Mucosa of gallbladder (tissue), 1 donor: ENCODE measurements at places on chromosomes 12 and 14. TPM values are rescaled to one million over a fixed set of nuclear protein-coding genes. Genes with fewer than 3 reads are reported as not detected.

DNA sequence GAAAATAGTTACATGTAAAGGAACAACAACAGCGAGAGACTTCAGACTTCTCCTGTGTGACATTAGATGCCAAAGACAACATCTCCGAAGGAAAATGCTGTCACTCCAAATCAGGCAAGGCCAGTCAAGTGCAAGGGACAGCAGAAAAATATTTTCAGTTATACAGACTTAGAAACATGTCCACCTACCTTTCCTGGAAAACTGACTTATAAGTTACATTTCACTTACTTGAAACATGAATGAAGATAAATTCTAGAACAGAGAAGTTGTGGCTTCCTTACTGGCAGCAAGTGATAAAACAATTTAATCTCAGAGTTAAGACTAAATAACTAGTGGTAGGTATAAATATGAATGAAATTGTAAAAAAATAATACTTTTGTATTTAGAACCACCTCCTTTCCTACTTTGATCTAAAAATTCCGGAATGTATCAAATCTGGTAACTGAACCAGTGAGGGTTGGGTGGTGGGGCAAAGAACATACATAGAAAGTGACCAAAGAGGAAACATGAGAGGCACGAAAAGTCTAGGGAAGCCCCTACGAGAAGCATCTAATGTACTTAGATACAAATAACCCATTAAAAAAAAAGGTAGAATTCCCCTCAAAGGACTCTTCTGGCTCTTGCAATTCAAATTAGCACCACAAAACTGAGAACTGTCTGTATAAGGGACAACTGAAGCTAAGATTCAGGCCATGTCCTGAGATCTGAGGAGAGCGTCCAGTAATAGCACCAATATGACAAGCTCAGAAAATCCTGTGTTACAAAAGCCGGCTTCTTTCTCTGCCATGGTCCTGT lies 21.2 kb downstream of the MTHFD1 start:
- DNase-seq, result no peak

DNA sequence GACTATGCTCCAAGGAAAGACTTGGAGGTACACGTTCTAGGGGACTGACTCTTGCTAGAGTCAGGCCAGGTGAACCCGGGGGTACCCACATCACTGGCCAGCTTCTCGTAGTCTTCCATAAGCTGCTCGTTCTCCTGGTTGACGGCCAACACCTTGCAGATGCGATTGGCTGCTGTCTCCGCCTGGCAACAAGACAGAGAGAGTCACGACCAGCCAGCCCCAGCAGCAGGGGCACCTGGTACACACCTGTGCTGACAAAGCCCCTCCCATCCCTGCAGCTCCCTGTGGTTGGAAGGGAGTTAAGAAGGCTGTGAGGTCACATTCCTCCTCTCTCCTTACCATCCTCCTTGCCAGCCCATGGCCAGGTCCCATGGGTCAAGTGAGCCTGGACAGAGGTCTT lies 85.5 kb downstream of the ACTN1 start:
- DNase-seq, result no peak

Gene HOXC9
- not detected for total RNA-seq

DNA sequence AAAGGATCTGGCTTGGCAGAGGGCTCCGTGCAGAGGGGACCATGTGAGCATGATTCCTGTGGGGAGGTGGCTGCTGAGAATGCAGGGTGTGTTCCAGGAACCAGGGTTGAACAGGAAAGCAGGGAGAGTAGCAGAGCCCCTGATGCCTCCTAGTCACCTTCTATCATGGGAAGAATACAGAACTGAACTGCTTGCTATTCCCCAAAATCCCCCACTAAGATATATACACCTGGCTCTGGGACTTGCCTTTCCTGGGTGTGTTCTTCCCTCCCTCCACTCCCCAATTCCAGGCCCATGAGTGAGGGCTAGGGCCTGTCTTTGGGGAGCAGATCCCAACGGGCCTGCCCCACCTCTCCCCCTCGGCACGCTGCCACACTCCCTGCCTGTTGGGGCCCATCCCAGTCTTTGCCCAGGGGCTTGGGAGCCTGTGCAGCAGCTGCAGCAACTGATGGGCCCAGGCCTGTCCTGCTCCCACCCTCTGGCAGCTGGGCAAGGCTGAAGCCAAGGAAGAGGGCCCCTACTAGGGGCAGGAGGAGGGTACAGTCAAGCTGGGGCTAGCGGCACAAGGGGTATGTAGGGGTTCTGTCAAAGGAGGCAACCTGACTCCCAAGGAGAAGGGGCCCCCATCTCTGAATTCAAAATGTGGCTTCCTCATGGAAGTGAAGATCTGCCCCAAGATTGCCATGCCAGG lies 3.2 kb downstream of the AJUBA start:
- no peak for DNase-seq

DNA sequence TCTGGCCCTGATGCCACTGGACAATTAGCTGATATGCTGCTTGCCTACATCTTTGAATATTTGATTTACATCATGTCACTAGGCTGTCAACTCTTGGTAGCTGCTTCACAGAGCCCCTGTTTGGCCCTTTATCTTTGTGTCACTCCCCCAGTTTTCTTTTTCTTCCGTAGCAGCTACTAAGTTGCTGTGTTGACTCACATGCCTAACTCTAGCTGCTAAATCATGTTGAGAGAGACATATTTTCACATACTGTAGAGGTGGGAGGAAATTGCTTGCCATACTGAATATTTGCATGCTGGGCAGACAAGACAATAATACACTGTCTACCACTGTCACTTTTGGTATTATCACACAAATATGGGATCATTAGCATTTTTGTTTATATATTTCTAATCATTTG lies 147.1 kb upstream of the NOVA1 start:
- no peak for DNase-seq

DNA sequence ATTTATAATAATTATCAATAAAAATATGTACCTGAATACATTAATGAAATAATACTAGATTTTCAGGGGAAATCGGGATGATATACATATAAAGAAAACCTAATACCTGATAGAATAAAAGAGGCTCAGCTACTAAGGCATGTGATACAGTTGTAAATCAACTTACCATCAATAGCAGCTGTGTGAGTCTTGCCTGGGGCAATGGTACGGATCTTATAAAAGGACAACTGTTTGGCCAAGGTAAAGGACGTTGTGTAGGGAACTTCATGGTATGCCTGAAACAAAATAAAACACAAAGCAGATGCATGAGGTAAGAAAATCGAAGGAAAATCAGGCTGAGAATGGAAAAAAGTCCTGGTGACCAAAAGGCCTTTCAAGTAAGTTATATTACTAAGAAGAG lies 25.4 kb downstream of the NEK9 start:
- DNase-seq, result no peak

Gene TAMALIN
- 23.9 TPM for total RNA-seq

Gene VPS33A
- 18.7 TPM for total RNA-seq

GRCh38 chr12:96907671-96908422 lies 790 bp downstream of the NEDD1 start:
- no peak for DNase-seq

- no peak for DNase-seq
Observed at GRCh38 chr14:72646861-72647528, 246.9 kb downstream of the DPF3 start.

GRCh38 chr14:24665440-24665991 lies 31.5 kb upstream of the GZMB start:
- DNase-seq, result no peak

Gene HCAR3
- not detected for total RNA-seq

- no peak for DNase-seq
Observed at GRCh38 chr14:32469388-32470160, 140.5 kb downstream of the AKAP6 start.

DNA sequence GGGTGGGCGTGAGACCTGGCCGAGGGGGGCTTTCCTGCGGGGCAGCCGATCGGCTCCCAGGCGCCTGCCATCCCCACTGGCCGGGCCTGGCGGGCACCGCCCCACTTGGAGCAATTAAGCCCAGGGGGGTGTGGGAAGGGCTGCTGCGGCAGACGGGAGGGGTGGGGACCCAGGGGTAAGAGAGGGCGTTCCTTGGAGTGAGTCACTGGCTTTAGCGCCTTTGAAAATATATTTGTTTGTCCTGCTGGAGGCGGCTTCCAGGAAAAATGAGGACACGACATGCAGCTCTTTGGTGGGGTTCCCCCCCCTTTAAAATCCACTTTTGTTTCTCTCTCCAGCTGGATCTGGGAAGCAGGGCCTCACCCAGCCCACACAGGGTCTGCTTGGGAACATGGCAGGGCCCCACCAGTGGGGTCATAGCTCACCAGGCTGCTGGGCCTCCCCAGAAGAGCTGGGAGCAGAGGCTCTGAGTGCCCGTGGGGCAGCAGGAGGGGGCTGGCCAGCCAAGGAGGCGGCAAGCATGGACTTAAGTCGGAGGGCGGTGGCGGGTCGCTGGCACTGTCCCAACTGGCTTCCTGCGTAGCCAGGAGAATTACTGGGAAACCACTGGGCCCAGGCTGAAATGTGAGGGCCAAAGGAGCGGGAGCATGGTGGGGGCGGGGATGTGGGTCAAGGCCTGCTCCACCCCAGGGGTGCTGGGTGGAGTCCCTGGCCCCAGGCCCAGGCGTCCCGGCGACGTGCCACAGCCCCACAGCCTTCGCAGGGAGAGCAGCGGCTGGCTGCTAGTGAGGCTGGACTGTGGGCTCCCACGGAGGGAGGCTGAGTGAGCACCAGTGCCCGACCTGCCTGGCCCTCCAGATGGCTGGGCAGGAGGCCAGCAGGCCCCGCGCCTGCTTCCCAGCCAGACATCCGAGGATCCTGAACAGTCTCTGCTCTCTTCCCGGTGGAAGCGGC lies 128.0 kb downstream of the RFLNA start:
- DNase-seq, result peak; percentile 80

GRCh38 chr14:93045211-93045674 lies 70.5 kb downstream of the ITPK1 start:
- DNase-seq, result no peak

DNA sequence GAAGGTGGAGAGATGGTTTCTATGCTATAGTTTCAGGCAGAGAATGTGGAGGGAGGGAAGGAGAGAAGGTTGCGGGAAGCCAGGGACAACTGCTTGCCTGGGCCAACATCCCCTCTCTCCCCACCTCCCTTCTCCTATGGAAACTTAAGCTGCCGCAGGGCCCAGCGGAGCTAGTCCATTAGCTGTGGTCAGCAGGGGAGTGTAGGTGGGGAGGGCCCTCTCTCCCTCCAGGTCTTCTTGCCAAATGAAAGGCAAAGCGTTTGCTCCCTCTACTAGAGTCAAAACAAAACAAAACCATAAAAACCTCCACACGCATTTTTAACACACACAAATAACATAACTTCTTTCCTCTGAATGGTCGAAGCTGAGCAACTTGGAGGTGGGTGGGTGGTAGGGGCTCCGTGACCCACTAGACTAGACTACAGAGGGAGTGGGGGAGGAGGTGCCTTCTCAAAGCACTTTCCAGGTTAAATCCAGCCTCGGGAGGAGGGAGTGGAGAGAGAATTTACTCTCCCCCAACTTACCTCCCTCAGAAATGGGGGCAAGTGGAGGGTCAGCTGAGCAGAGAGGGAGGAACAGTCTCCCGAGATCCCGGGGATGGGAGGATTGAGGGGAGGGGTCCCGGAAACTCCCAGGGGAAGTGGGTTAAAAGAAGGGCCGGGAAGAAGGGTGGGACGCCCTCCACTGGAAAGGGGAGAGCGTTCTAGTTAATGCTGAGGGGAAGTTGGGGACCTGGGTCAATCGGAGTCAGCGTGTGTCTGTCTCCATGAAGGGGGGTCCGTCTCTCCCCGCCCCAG lies 4.6 kb upstream of the CACNB3 start:
- DNase-seq, result no peak

DNA sequence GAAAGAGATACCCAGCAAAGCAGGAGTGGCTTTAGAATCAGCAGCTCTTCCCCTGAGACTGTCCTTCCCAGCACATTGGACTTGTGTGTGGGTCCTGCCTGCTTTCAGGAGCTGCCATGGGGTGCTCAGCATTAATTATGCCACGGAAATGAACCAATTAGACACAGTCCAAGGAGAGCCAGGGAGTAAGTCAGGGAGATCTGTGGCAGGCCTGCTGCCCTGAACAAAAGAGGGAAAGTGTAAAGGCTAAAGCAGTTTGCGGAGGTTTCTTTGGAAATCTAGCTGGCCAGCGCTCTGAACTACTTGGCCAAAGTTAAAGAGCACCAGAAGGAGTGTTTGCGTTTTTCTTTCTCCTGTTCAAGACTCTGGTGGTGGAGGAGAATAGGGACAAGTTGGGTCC lies 65.7 kb upstream of the SRSF5 start:
- DNase-seq, result no peak

GRCh38 chr12:38890102-38890855 lies 15.1 kb downstream of the CPNE8 start:
- no peak for DNase-seq

Gene SRRM4
- total RNA-seq, result 0.03 TPM

Gene CDCA4
- 5.4 TPM for total RNA-seq

Gene CCDC184
- total RNA-seq, result 5.2 TPM

DNA sequence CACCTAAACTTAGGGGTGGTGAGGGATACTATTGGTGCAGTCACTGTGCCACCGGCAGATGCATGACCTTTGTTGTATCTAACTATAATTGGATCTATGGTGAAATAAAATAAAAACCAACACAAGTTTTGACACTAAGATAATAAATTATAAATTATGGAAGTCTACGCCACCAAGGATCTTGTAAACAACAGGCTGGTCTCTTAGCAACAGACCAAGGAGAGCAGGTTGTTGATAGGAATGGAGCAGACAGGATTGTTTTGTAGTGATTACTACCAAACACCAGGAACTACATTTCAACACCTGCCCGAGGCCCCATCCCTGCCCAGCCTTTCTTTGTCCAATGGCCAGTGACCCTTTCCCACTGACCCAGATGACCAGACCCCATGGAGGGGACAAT lies 1178.0 kb downstream of the VRK1 start:
- no peak for DNase-seq

Gene GLS2
- total RNA-seq, result 1.8 TPM

DNA sequence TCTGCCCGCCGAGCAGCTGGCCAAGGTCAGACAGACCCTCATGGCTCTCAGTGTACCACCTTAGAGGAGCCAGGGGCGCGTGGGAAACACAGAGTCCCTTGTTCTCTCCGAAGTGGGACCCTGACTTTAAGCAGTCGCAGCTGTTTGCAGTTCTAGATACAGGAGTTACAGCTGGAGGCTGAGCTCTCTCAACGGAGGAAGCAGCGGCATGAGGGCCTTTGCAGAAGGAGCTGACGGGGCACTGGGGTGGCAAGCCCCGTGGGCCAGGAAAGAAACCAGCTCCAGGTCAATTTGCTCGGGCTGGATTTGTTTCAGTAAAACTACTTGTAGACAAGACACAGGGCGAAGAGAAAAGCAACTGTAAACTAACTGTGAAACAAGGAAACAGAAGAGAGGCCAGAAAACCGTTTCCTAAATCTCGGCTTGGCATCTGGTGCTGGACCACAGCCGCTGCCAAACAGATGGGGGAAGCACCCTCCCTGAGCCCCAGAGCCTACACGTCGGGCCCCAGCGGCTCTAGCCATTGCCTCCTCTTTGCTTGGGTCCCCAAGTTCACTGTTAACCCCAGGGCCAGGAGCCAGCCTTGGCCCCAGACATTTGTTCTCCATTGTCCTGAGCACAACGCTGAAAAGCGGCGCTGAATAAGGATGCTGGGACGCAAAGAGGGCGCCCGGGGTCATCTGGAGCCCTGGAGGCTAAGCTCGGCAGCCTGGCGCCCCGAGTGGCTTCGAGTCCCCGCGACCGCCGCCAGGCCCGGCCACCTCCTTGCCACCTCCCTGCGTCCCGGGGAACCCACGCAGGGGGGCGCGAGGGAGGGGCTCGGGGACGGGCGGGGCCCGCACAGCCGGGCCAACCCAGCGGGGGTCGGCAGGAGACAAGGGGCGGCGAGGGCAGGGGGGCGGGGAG lies 914 bp upstream of the PACS2 start:
- no peak for DNase-seq

GRCh38 chr12:46230983-46231382 lies 37.9 kb downstream of the SLC38A1 start:
- DNase-seq, result no peak

- DNase-seq, result peak; percentile 90
Observed at GRCh38 chr12:112409064-112409905, at the start of gene RPL6. TSS of gene RPL6 (minus strand) at chr12:112409605. CDS start at chr12:112408656, 949 bp downstream.

- no peak for DNase-seq
Observed at GRCh38 chr12:24591715-24592440, 357.0 kb downstream of the BCAT1 start.

Gene CLEC1A
- 3.5 TPM for total RNA-seq
